ENCODE measurements at places on chromosomes 7 and 10. TPM values are rescaled to one million over a fixed set of nuclear protein-coding genes. Genes with fewer than 3 reads are reported as not detected.

DNA sequence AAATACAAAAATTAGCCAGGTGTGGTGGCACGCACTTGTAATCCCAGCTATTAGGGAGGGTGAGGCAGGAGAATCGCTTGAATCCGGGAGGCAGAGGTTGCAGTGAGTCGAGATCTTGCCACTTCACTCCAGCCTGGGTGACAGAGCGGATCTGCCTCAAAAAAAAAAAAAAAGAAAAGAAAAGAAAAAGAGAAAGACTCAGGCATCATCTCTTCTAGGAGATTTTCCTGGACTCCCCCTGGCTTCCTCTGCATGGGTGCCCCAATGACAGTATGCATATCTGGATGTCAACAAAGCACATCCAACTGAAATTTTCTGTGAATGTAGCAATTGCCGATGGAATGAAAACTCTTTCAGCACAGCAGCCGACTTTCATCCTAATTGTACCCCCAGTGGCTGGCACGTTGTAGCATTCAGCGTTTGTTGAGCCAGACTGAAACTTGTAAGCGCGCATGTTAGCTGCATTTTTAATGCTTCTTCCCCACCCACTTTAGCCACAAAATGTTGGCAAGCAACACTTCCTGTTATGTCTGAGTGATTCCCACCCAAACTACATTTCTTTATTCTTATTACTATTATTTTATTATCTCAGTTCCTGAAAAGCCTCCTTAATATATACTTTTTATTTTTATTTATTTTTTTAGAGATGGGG, 70.2 kb downstream of the PRTFDC1 start:
- DNase-seq: peak; percentile 71

GRCh38 chr10:93573051-93573909, 6.8 kb downstream of the FFAR4 start:
- DNase-seq: no peak

- no peak for DNase-seq
These were observed 34.6 kb downstream of the PPP1R9A start for GRCh38 chr7:94941844-94942632.

- DNase-seq: no peak
These were observed 324.7 kb downstream of the ADARB2 start for GRCh38 chr10:1412531-1413189.

- DNase-seq: no peak
These were observed 365.3 kb upstream of the SHH start for GRCh38 chr7:156177422-156178055.

GRCh38 chr10:73920089-73920488, 9.2 kb downstream of the PLAU start:
- no peak for DNase-seq

DNA sequence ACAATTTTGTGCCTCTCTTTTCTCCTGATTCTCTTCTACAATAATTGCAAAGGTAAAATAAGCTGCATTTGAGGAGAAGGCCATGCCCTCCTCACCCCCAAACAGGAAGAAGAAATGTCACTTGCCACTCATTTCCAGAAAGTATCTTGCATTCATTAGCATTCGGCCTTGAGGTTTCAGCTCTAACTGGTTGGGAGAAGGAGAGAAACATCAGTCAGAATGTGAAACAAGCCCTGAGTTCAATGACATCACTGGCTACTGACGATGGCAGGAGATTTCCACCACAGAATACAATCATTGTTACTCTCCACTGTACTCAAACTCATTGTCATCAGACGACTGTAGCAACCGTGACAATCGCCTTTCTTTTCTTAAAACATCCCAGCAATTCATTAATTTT, 72.8 kb downstream of the PRKCQ start:
- DNase-seq: peak; percentile 80

GRCh38 chr10:119777686-119778085, 51.8 kb downstream of the INPP5F start:
- no peak for DNase-seq

GRCh38 chr7:138882249-138882648, 84.3 kb upstream of the ATP6V0A4 start:
- DNase-seq: peak; percentile 53

GRCh38 chr7:86947929-86948328, 111.5 kb downstream of the ELAPOR2 start:
- no peak for DNase-seq

- no peak for DNase-seq
These were observed 1.5 kb upstream of the RALA start for GRCh38 chr7:39621784-39622411.

DNA sequence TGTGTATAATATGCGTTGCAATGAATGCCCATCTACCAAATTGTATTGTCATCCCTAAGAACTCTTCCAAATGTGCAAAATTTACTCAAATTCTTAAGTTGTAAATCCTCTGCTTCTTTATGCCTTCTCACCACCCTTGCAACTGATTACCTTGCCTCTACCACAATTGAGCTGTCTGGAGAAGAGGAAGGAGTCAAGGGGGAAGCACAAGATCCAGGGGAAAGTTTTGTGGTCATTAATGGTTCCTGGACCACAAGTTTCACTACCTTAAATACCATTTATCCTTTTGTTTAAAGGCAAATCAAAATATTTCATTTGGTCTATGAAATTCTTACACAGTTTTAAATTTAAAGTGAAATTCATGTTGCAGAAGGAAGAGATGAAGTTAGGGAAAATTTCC, 16.7 kb downstream of the CRPPA start:
- DNase-seq: no peak

DNA sequence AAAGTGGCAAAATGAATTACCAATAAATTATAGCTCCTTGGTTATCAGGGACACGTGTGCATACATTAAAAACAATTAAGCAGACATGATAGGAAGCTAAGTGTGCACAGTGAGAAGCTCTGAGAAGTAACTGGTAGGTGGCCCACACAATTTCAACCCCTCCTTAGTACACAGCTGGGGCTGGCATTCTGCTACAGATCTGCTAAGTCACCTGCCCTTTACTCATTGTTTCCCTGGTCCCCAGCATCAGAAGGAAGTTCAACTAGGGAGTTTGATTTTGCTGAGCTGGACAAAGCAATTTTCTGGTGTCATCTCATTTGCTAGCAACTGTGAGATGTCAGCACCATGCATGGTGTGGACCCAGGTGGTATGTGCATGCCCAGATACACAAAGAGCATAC, 424.1 kb upstream of the NPVF start:
- DNase-seq: no peak

DNA sequence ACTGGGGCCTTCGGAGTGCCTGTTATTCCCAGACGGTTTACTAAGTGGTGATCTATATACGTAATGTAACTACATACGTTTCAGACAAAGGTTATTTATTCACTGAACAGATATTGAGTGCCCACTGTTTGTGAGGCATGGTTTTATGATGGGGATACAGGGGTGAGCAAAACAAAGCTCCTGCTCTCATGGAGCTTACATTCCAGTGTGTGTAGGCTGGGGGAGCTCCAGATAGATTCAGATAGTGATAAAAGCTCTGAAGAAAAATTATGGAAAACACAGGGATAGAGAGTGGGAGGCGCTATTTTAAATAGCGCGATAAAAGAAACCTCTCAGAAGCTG, 466 bp upstream of the DNAJB12 start:
- no peak for DNase-seq

DNA sequence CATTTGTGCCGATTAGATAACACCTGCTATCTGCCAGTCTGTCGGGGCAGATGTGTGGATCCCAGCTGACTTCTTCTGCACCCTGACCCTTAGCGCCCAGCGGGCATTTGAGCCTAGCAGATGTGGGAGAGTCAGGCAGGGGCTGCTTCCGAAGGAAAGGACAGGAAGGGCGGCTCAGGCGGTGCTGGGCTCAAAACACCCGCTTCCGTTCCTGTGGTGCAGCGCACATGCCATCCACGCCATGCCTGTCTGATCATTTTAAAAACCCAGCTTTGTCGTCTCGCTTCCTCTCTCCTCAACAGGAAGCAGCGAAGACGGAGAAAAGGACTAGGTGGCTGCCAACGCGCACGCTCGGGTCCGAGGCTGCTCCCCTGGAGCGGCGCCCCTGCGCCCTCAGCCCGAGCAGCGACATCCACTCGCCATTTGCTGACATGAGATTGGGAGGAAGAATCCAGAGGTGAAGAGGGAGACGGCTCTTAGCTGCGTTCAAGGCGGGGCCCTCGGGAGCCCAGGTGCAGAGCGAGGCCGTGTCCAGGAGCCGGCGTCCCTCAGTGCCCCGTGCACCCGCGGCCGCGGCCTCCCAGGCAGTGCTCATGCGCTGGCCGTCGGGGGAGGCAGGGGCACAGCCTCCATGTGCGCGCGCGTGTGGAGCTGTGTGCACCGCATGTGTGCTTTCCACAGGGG, 5.9 kb upstream of the BHLHA15 start:
- no peak for DNase-seq

- no peak for DNase-seq
These were observed 102.1 kb downstream of the PPP1R17 start for GRCh38 chr7:31788883-31789680.

DNA sequence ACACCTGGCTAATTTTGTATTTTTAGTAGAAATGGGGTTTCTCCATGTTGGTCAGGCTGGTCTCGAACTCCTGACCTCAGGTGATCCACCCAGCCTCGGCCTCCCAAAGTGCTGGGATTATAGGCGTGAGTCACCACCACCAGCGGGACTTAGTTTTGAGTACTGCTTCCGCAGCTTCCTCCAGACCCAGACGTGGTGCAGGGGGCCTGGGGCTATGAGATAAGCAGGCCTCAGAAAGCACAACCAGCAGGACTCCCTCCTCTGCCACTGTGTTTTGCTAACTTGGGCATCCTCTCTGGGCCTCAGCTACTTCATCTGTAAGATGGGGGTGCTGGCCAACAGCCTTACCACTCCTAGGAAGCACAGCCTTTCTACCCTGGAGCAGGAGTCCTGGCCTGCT, 37.8 kb downstream of the GOLGA7B start:
- DNase-seq: no peak

DNA sequence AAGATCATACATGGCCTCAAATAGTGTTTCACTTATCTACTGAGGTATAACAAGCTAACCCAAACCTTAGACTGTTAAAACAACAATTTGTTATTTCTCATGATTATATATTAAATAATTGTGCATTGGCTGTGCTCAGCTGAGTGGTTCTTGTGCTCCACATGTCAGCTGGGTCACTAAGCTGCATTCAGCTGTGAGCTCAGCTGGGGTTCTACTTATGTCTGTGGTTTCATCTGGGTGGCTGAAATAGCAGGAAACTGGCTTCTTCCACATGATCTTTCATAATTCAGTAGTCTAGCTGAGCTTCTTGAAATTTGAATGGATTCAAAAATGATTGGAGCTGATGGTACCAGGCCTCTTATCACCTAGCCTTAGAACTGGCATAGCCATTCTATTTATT, 181.8 kb upstream of the CSTF2T start:
- no peak for DNase-seq

DNA sequence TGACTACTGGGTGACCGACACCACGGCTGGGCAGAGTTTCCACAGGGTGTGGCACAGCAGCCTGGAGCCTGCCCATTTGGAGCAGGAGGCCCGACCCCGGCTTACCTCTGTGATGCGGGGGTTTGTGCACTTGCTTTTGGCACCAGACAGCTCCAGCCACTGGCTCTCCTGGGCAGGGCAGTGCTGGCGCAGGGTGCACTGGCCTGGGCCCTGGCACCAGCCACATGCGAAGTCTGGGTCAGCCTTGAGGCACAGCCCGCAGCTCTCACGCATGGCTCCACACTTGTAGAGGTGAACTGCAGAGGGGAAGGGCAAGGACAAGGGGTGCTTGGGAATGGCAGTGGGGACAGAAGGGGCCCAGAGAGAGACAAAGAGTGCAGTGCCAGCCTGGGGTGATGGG, 373.7 kb downstream of the PLXNA4 start:
- no peak for DNase-seq

GRCh38 chr7:127655720-127656119, 3.7 kb downstream of the SND1 start:
- no peak for DNase-seq

GRCh38 chr10:132729810-132730572, 56.0 kb downstream of the NKX6-2 start:
- no peak for DNase-seq

DNA sequence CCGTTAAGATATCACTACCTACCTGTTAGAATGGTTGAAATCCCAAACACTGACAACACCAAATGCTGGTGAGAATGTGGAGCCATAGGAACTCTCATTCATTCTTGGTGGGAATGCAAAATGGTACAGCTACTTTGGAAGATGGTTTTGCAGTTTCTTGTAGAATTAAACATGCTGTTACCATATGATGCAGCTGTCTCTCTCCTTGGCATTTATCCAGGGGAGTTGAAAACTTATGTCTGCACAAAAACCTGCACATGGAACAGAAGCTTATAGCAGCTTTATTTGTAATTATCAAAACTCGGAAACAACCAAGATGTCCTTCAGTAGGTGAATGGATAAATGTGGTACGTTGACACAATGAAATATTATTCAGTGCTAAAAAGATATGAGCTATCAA, 199.5 kb downstream of the BICC1 start:
- no peak for DNase-seq

DNA sequence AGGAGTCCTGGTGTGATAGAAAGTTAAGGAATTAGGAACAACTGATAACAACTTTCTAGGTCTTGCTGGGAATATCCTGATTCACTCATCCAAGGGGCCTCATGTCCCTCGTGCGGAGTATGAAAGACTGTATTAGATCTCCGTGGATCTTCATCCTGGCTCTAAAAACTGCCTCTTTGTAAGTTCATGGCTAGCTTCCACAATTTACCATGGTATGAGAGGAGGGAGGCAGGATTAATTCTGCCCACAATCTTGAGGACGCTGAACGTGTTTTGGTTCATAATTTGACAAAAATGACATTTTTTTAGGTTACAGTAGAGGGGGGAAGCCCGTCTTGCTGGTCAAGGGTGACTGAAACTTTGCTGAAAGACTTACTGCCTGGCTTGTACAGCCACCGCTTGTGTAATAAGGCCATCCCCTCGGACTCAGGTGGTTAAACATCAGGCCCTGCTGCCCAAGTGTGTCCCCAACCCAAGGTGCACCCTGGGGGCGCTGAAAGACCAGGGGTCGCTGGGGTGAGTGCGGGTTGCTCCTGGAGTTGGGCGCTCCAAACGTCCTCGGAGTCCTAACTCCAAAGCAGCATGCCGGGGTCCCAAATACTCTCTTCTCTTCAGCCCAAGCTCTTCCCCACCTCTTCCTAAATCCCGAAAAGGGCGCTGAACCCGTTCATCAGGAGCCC, 733 bp downstream of the HIBADH start:
- DNase-seq: peak; percentile 50

GRCh38 chr7:73521636-73522104, 423 bp downstream of the BAZ1B start:
- DNase-seq: no peak

The CALHM1 gene
- total RNA-seq: not detected

The SPDYE18 gene
- not detected for total RNA-seq

The EVX1 gene
- total RNA-seq: not detected

The HOXA6 gene
- not detected for total RNA-seq

The CDHR1 gene
- 0.37 TPM for total RNA-seq

The STAG3 gene
- 38.4 TPM for total RNA-seq

The MEIG1 gene
- total RNA-seq: 0.81 TPM

The OGDHL gene
- 0.37 TPM for total RNA-seq

The LUC7L2 gene
- 138 TPM for total RNA-seq

The SLC26A4 gene
- 0.74 TPM for total RNA-seq

The NEBL gene
- total RNA-seq: not detected

The KIN gene
- total RNA-seq: 7.7 TPM
